ENCODE measurements at places on chromosomes 5 and 9.

GRCh38 chr5:41115281-41115680 is 44.1 kb upstream of the MROH2B start:
- peak; percentile 66 for DNase-seq

- no peak for DNase-seq
These were observed 14.8 kb downstream of the C5orf47 start for GRCh38 chr5:174003795-174004194.

- DNase-seq, result no peak
These were observed 65.9 kb downstream of the CRB2 start for GRCh38 chr9:123421801-123422455.

DNA sequence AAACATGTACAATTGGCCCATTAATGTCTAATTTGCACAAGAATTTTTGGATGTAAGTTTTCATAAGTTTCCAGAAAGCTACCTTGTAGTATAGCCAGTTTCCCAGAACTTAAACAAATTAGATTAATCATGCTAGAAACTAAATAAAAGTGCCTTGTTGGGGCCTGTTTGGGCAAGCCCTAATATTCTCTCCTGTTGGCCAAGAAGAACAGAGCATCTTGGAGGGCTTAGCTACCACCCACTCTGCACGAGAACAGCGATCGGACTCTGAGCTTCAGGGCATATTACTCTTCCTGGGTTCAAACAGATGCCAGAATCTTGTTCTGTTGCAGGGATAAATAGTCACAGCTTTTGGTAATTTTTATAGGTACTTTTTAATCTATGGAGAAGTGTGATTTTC is 88.2 kb downstream of the GAS1 start:
- no peak for DNase-seq

- DNase-seq, result no peak
These were observed 78.1 kb upstream of the DAP start for GRCh38 chr5:10839118-10839517.
